GM12878 (cell line): ENCODE measurements at places on chromosomes 5 and 9. TPM values are rescaled to one million over a fixed set of nuclear protein-coding genes. Genes with fewer than 3 reads are reported as not detected.
A peak's percentile ranks its signal among the peaks of the same experiment; 100 is the strongest.

The PTTG1 gene
- 154 and 168 TPM in 2 replicates for total RNA-seq

DNA sequence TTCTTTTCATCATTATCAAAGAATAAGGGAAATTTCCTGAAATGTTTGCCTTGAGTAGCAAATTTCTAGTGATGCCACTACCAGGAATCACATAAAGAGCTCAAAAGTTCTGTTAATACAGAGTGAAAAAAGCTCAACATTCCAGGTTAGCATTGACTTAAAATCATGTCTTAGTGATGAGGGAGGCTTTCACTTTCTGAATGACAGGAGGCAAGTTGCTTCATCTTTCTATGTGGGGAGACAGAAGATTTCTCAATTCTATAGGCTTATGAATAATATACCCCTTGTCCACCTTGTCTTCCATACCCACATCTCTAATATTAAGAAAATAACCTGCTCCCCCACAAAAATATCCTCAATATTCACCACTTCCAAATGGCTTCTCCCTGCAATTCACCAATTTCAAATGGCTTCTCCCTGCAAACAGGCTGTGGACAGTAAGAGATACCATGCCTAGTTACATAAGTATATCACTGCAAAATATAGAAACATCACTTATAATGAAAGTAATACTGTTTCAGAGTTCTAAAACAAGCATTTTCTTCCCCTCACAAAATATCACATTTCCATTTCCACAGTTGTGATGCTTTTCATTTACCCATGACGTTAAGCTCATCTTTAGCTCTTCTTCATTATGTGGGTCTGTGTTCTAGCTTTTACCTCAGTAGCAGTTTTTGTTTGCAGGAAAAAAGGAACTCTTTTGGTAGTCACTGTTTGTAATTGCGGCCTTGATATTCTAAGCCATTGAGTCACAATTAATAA lies 2.2 kb upstream of the JAK2 start:
- H3K4me3 ChIP-seq: peak overlapping the region; percentile 76
- peak overlapping the region; percentile 89 for H3K27ac ChIP-seq
- no peaks in the 10 kb centered on the region for H3K27me3 ChIP-seq

The LCN1 gene
- total RNA-seq: not detected in 2 replicates

The PPP3R2 gene
- total RNA-seq: not detected in 2 replicates

The GPX8 gene
- total RNA-seq: not detected in 2 replicates

DNA sequence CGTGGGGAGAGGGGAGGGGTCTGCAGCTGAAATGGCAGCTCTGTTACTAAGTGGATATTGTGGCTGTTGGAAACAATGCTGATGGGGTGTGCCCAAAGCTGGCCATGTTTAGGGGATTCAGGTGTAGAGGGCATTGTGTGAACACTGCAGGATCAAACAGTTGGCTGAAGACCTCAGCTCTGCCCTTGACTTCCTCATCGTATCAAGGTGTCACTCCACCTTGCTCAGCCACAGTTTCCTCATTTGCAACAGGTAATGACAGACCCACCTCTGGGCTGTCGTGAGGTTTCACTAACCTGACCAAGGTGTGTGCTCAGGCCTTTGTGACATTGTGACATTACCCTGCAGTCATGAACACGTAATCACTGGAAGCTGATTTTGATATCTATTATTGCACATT lies 111.9 kb downstream of the ICE1 start:
- H3K27ac ChIP-seq: no peak overlapping the region
- no peaks in the 10 kb centered on the region for H3K27me3 ChIP-seq
- DNase-seq: no peak
- H3K36me3 ChIP-seq: no peaks in the 10 kb centered on the region
- no peaks in the 10 kb centered on the region for H3K4me1 ChIP-seq
- H3K4me3 ChIP-seq: no peak overlapping the region
